GM04503 (cell line): ENCODE measurements at places on chromosomes 11 and 22.

- DNase-seq = no peak
Measured at GRCh38 chr11:62959422-62959980, 25.3 kb downstream of the SLC22A6 start.

DNA sequence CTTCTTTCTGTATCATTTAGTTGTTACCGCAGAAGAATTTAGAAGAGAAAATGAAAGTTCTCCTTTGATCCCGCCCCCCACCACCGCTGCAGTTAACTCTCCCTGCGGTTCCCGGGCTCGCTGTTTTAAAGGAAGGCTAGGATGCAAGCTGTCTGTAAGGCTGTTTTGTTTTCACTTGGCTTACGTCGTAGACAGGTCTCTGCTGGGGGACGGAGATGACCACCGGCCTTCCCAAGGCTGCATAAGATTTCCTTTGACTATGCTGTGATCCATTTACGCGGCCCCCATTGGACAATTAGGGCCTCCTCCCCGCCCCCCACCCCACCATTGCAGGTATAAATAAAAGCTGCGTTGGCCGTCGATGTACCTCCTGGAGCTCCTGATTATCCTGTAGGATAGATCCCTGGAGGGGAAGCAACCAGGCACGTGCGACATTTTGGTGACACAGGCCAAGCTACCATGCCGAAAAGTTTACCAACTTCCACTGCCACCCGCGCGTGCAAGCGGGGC lies 1.4 kb upstream of the CPT1A start:
- no peak for DNase-seq

- no peak for DNase-seq
Measured at GRCh38 chr11:66568124-66568916, at the start of gene CTSF. CTSF (minus strand) TSS chr11:66568606; CDS start chr11:66568486, 120 bp downstream.

GRCh38 chr11:122642472-122642922 lies 13.0 kb upstream of the UBASH3B start:
- DNase-seq = peak; percentile 80

DNA sequence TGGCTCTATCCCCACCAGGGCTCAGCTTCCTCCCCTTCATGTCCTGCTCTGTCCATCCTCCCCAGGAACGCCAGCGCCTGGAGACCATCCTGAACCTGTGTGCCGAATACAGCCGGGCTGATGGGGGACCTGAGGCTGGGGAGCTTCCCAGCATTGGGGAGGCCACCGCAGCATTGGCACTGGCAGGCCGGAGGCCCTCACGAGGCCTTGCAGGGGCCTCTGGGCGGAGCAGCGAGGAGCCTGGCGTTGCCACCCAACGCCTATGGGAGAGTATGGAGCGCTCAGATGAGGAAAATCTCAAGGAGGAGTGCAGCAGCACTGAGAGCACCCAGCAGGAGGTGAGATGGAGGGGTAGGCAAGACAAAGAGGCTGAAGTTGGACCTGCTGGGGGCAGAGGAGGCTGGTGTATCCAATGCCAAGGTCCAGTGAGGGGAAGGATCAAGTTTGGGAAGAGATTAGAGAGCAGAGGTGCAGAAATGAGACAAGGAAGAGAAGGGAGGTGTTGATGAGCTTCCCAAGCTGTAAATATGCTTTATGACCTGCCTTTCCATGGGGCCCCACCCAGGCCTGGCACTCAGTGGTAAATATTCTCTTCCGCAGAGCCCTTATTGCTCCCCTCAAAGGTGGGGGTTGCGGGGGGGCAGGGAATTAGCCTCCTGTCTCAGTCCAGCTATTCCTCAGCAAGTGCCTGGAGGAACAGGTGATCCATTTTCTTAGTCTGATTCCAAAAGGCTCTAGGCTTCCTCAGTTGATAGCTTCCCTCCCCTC lies 23.9 kb downstream of the PHLDB1 start:
- no peak for DNase-seq

DNA sequence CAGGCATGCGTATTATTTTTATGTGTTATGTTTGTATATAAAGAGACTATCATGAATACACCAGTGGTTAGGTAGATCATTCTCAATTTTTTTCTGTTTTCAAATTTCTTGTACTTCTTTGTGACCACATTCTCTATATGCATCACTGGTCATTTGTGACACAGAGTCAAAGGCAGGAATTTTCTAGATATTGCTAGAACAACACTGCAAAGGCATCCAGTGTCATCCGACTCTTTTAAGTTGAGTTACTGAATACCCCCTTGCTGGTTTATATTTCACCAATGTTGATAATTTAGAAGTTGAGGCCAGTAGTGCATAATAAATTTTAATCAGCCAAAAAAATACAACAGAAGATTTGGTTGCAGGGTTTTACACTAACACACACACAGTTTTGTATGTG lies 351.8 kb downstream of the CASP12 start:
- no peak for DNase-seq

DNA sequence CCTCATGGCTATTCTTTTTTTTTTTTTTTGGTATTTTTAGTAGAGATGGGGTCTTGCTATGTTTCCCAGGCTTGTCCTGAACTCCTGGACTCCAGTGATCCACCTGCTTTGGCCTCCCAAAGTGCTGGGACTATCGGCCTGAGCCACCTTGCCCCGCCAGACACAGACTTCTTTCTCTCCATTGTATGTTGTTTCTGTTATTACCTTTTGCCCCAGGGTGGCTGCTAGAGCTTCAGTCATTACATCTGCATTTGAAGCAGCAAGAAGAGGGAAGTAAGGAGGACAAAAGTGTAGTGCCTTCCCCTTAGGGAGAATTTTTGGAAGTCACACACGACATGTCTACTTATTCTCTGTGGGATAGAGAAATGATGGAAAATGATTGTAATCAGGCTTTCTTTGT lies 10.1 kb upstream of the OSBP start:
- DNase-seq = no peak

GRCh38 chr11:102985850-102986249 lies 30.3 kb upstream of the MMP13 start:
- DNase-seq = no peak
